Dermis blood vessel endothelial cell (primary cell): ENCODE measurements at places on chromosomes 7 and 10. TPM values are rescaled to one million over a fixed set of nuclear protein-coding genes. Genes with fewer than 3 reads are reported as not detected.

GRCh38 chr7:49774459-49775064, 1.1 kb downstream of the VWC2 start:
- no peak for DNase-seq

DNA sequence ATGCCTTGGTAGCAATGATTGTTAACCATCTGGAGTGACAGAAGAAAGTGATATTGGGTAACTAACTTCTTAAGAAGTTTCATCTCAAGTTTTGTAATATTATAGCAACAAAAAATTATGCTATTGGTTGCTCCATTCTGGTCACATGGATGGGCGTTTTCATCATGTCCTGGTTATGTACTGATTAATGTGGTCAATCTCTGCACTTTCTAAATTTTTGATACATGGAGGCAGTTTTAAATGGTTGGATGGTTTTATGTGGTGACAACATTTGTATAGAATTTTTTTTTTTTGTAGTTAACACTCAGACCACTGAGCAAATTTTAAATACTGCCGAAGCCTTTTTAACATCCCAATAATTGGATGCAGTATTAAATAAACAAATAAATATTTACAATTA, 55.2 kb upstream of the CCAR1 start:
- no peak for DNase-seq

GRCh38 chr10:100740476-100741377, 4.7 kb upstream of the PAX2 start:
- DNase-seq, result no peak

The AKR1E2 gene
- 9.6 and 85.6 TPM in 2 replicates for total RNA-seq
